ENCODE measurements at places on chromosomes 12 and 14.

- no peak for DNase-seq
These were observed 304.7 kb downstream of the SSPN start for GRCh38 chr12:26499979-26500640.

DNA sequence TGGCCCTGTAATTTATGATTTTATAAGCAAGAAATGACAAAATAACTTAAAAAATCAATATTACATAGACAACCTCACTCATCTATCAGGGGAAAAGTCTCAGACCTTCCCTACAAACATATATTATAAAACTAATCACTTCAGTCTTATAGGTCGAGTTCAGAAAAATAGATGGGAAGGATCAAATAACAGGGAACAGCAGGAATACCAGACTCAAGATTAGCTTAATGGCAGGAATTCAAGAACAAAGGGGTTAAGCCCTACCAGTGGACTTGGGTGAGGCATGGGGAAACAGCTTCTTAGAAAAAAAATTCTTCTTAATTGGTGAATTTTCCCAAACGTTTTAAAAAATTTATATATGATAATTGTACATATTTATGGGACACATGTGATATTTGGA lies 51.6 kb upstream of the CRY1 start:
- DNase-seq = no peak

GRCh38 chr12:130162267-130162666 lies at the start of gene FZD10:
FZD10 (plus strand) TSS chr12:130162464; CDS start chr12:130162943, 479 bp downstream.
- DNase-seq = no peak

GRCh38 chr14:67221248-67221981 lies 19.8 kb upstream of the PALS1 start:
- no peak for DNase-seq

- DNase-seq = no peak
These were observed 39.9 kb downstream of the VEZT start for GRCh38 chr12:95257541-95257940.

DNA sequence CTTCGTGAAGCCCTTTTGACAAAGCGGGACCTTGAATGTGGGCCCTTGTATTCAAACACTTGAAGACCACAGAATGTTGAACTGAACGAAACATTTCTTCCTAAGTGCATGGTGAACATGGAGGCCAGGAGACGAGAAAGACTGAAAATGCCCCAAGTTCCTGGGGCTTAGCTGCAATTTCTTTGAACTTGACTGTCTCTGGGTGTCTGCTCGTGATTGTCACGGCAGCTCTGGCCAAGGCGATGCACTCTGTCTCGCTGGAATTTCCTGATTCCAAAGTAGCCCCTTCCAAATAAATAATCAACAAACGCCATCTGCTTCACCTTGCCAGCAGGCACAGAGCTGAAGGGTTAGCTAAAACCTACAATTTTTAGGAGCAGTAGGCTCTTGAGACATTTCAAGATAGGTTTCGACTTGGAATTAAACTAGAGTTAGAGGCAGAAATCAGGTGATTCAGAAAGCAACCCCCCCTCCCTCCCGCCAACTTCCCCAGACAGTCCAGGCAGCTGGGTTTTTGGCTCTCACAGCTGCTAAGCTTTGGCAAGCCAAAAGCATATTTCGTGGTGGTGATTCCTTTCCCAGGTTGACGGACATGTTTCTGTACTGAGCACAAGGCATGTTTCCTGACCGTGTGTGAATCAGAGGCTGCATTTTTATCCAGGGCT lies 13.5 kb upstream of the IRF2BPL start:
- DNase-seq = no peak

GRCh38 chr14:95679148-95679815 lies 6.9 kb upstream of the TCL1B start:
- DNase-seq = no peak

DNA sequence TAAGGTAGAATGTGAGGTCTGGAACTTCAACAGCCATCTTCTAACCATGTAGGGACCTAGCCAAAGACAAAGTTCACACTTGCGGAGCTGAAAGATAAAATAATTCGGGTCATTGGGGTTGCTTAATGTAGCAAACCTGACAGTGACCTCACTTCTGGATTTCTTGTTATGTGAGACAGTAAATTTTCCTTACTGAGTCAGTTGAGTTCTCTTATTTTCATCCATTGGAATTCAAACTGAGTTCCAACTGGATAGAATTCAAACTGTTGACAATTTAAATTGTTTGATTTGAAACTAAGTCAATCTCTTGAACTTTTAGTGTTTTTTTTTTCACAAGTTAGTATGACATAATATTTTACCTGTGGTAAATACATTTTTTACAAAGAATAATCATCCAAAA lies 406.5 kb downstream of the ADAMTS20 start:
- no peak for DNase-seq

- no peak for DNase-seq
These were observed 3.6 kb upstream of the DNAJC22 start for GRCh38 chr12:49342914-49343731.

GRCh38 chr12:46179693-46180452 lies 89.0 kb downstream of the SLC38A1 start:
- no peak for DNase-seq

- no peak for DNase-seq
These were observed 1.4 kb downstream of the DENND5B start for GRCh38 chr12:31589598-31589903.
